GDM1 (cell line): ENCODE measurements at places on chromosomes 5 and 9.

DNA sequence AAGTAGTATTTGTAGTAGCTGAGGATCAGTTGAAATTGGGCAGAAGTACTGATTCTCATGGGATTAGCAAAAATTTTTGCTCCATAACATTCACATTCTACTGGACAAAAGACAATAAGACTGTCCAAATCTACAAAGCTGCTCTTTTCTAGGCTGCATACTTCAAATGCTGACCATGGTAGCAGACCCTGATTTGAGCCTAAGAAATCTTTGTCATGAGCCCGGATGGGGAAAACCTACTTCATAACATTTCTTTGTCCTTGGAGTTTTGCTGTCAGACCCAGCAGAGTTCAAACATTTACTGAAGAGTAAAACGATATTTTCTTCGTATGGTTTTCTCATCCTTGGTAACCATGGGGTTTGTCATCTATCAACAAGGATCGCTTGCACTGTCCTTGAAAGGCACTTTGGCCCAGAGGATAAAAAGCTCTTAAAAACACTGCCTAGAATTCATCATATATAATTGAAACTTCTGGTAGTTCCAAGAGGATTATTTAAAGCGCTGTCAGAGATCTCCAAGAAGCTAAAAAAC, 216.9 kb downstream of the CAVIN4 start:
- no peak for DNase-seq

GRCh38 chr9:88992556-88992955, 1.3 kb downstream of the S1PR3 start:
- DNase-seq: no peak

DNA sequence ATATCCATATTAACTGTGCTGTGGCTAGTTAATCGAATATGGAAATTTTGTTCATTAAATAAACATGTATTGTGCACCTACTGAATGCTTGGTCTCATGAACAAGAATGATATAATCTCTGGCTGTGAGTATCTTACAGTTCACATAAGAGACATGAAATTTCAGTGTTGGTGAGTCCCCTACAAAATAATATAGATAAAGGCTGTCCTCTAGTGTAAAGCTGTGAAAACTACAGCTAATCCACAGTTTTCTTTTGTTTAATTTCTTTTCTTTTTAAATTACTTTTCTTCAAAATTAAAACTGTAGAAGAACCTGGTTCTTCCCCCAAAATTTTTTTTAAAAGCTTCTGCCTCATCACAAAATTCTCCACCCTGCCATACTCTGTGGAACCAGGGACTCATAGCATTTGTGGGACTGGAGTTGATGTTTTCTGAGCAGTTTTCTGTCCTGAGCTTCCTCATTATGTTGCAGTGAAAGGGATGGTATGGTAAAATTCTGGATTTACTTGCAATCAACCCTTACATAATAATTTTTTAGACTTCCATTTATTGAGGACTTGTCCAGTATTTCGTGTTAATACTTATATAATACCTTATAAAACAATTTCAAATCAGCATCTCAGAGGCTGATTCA, 135.0 kb downstream of the STK32A start:
- no peak for DNase-seq

DNA sequence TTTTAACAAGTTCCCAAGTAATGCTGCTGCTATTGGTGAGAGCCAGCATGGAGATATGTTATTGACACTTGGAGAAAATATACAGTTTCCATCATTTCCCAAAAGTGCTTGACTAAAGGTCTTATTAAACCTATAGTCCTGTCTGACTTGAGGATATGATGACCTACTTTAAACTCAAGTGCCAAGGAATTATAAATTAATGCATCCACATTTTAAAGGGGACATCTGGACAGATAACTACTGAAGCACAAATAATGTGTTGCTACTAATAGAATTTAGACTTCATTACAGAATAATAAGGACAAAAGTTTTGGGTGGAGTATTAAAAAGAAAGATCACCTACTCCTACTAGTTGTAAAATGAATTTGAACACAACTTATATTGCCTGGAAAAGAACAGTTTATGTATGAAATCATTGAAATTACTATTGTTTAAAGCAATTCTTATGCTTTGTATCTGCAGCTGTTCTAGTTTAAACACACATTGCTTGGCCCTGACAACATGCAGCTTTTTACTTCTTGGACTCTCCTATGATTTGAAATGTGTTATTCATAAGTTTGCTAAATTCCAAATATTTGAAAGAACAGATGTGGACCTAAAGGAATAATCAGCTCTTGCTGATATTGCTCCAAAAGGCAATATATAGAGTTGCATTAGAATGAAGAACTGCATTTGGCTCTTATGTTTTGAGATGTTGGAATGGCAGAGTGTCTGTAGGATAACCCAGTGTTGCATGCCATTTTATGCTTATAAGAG, 73.4 kb downstream of the SGCD start:
- no peak for DNase-seq

DNA sequence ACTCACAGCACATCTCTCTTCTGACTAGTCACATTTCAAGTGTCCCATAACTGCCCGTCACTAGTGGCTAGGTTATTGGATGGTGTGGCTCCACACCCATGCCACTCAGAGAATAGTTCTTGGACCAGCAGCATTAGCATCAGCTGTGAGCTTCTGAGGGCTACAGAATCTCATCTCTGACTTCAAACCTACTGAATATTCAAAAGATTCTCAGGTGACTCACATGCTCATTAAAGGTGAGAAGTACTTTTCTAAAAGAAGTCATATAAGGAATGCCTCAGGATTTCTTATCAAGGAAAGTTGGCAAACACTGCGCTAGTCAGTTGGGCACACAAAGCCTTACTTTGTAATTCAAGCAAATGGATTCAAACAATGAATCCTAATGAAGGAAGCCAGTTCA, 305.0 kb upstream of the CDH12 start:
- no peak for DNase-seq

DNA sequence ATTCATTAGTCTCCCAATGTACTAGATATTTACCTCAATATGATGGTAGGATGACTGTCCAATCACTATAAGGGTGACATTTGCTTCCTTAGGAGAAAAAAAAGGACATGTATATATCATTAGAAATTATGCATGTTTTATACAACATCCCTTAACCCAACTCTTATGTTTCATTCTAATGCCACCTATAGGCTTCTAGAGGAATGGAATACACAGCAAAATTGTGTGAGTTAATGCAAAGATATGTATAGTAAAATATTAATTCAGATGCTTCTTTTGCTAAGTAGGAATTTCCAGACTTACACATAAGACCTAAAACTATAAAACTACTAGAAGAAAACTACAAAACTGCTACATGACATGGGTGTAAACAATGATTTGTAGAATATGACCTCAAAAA, 3.5 kb downstream of the PRXL2C start:
- DNase-seq: no peak

- no peak for DNase-seq
Observed at GRCh38 chr9:110687497-110687896, 18.9 kb downstream of the MUSK start.

DNA sequence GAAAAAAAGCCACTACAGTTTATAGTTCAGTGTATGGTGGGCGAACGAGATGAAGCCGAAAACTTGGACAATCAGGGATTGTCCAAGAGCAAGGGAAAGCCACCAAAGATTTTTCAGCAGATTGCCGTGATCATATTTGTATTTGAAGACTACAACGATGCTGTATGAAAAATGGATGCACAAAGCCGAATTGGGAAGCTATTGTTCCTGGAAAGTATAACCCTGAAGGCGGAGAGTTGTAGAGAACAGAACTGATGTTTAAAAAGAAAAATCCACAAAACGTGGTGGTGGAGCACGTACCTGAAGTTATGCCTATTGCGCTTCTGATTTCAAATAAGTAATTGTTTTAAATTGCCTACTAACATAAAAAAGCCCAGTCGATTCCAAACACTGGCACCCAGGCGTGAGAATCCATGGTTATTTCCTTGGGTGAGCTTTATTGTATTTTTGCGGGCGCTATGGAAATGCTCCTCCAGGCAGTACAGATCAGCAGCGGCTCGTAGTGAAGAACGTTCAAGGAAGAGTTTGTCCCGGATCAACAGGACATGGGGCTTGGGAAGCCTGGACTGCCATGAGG, 772 bp upstream of the TARS1 start:
- DNase-seq: no peak

GRCh38 chr5:122333564-122333963, 21.5 kb downstream of the SNCAIP start:
- no peak for DNase-seq

GRCh38 chr9:27732494-27732893, 159.2 kb upstream of the C9orf72 start:
- no peak for DNase-seq

DNA sequence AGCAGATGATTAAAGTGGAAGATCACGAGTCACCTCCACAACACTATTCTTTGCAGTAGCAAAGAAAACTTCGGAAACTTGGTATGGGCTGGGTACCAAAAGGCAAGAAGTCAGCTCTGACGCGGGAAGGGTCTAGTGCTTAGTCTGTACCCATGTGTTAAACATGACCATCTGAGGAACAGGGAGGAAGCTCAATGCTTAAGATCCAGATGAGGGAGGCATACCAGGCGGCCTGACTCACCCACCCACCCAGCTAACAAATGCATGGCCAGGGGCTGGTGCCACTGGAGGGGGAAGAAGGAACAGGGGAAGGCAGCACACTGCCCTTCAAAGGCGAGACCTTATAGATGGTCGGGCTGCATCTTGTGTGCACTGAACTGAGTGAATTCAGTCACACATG, 41.8 kb downstream of the CAMSAP1 start:
- DNase-seq: no peak
